ENCODE measurements at places on chromosomes 3 and 15.
A peak's percentile ranks its signal among the peaks of the same experiment; 100 is the strongest.

DNA sequence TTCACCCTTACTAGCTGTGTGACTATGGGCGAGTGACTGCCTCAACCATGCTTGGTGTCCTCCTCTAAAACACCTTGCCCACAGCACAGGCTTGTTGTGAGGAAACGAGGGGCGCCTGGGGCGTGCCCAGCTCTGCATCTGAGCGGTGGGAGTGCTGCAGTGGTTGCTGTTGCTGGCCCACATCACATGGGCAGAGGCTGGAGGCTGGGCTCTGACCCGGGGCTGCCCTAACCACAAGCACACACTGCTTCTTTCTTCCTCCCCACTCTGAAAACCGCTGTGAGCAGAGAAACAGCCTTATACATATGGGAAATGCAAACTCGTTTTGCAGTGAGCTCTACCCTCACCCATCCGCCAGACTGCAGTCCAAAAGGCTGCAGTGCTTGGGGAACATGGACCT, 74.8 kb upstream of the RPL32 start:
- DNase-seq, result no peak

GRCh38 chr3:8972639-8973038, 9.4 kb upstream of the RAD18 start:
- no peak for DNase-seq

DNA sequence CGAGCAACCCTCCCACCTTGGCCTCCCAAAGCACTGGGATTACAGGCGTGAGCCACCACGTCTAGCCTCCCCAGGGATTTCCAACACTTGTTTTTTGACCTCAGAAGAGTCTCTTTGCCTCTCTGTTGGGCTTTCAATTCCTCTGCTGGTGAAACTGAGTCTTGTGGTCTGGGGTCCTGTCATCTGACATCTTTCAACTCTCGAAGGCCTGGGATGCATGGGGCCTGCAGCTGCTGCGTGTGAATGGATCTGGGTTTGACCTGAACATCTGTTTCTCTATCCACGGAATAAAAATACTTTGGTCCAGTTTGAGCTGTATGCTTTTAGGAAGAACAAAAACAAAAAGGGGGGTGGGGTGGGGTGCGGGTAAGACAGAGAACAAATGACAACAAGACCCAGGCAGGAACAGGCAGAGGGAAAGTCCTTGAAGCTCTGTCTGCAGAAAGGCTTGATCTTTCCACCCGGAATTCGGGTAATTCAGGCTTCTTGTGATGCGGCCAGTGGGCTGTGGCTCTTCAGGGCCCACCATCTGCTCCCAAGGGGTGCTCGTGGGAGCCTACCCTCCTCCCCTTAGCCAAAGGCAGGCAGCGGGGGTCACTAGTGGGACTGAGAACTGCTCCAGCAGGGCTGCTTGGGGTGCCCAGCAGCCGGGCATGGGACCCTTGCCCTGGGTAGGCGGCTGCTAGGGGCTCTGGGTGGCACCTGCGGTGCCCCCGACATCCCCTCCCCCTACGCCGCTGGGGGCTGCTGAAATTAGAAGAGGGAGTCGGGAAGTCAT, 71.5 kb downstream of the SLC12A8 start:
- no peak for DNase-seq

GRCh38 chr15:69000091-69000490, 14.4 kb upstream of the NOX5 start:
- no peak for DNase-seq

- DNase-seq, result no peak
These were observed 166.6 kb downstream of the SATB1 start for GRCh38 chr3:18258492-18258891.

DNA sequence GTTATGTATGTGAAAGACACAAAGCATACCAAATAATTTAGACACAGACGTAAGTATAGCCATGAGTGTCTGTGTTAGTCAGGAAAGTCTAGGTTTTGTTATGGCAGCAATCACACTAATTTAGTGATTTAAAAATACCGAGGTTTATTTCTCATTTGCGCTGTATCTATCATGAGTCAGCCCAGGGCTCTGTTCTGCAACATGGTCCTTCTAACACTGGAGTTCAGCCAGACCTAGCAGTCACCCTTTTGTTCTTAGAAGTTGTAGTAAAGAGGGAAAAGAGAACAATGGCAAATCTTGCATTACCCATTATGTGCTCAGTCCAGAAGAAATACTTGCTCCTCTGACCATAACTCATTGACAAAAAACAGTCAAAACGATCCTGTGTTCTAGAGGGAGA, 311.5 kb downstream of the NLGN1 start:
- DNase-seq, result no peak

DNA sequence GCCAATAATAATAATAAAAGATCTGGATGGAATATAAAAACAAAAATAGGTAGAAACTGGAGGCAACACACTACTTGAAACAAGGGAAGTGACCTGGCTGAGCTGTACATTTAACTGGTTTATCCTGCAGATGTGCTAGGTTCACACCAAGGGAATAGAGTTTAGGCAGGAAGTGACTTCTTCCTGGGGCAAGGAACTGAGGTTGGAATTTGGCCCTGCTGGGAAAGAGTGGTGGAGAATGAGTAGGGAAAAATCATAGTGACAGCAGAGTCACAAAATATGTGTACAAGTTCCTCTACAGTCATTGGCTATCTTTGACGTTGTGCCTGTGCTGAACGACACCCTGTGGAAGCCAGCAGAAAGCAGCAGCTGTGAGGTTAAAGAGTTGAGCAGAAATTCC, 44.1 kb downstream of the ARHGAP11B start:
- DNase-seq, result no peak

GRCh38 chr3:21446945-21447475, 304.0 kb downstream of the ZNF385D start:
- DNase-seq, result no peak

DNA sequence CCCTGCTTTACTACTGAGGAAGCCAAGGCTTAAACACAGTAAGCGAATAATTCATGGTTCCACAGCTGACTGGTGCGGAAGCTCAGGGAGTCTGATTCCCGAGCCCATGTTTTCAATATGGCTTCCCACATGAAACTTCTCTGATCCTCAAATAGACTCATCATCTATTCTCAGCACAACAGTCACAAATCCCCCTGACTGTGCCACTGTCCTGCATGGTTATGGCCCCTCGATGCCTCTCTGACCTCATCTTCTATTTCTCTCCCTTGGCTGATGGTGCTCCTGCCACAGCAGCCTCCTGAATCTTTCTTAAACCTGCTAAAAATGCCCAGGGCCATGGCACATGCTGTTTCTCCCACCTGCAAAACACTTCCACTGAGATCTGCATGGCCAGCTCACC, 43.2 kb downstream of the SRGAP3 start:
- DNase-seq, result no peak

- no peak for DNase-seq
These were observed 104.1 kb downstream of the TPRA1 start for GRCh38 chr3:127486321-127486944.

DNA sequence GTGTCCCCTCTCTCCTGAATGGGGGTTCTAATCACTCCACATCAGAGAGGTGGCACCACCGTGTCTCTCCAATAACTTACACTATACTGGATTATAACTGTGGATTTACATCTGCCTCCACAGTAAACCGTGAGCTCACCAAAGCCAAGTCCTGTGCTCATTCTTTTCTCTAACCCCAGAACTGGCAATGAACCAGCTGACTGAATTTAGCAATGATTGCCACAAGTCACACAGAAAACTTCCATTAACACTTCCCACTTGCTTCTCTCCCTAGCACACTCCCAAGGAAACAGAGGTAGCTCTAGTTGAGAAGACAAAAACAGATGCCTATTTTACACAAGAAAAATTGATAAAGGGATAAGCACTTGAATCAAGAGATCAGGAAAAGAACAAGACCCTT, 361.3 kb downstream of the ULK4 start:
- no peak for DNase-seq

DNA sequence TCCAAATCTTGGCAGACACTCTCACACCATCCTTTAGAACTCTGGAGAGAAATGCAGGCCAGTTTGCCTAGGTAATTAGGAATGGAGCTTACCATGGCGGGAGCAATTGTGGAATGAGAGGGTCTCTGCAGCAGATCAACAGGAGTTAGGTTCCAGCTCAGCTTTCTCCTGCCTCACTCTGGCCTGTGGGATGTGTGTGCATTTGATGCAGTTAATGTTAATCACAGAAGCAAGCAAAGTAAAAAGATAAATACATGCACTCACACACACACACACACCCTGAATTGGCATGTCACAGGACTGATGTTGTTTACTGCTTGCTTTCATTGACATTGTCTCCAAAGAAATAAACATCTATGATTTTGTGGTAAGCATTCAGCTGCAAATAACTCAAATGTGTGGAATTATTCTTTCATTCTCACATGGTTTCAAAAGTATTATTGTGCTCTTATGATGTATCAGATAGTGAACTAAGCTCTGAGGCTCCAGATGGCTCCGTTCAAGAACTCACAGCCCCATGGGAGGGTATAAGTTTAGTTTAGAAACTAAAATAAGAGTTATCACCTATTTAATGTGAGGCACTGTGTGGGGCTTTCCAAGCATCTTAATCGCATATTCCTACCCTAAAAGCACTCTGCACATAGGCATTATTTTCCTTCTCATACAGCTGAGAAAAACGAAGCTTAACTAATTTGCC, 31.3 kb upstream of the BFSP2 start:
- DNase-seq, result no peak

GRCh38 chr3:122343654-122344053, 18.6 kb downstream of the CSTA start:
- no peak for DNase-seq

DNA sequence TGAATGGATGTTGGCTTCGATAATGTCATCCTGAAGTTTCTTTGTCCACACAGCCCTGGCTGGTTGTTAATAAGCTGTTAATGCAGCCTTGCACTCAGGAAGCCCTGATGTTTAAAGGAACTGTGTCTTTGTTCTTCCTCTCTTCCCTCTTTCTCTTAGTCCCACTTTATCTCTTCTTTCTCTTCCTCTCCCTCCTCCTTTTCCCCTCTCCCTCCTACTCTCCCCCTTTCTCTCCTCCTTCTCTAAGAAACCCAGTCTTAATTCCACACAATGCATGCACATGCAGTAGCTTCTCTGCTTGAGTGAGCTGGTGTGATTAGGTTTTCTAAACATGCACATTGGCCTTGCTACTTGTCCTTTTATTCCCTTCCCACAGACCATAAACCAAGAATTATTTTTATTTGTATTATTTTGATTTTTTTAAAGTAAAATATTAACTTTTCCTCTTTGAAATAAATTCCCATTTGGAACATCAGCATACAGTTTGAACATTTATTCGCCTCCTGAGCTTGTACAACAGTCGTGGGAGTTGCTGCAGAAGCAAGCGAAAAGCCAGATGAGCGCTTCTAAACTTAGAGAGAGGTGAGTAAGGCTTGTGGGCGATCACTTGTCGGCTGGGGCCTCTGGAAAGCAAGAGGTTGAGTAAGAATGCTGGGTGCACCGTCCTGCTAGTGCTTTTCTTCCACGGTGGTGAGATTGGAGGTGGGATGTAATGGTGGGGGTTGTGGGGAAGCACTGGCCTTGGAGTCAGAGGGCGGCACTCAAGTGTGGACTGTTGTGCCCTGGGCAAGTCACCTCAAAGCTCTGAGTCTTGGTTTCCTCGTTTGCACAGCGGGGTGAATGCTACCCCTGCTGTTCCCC, 7.2 kb downstream of the GHRL start:
- DNase-seq, result no peak

- DNase-seq, result no peak
These were observed 13.0 kb upstream of the MAPK6 start for GRCh38 chr15:52005748-52006701.

- peak; percentile 9 for DNase-seq
These were observed 51.7 kb downstream of the SCN11A start for GRCh38 chr3:39000008-39000450.

DNA sequence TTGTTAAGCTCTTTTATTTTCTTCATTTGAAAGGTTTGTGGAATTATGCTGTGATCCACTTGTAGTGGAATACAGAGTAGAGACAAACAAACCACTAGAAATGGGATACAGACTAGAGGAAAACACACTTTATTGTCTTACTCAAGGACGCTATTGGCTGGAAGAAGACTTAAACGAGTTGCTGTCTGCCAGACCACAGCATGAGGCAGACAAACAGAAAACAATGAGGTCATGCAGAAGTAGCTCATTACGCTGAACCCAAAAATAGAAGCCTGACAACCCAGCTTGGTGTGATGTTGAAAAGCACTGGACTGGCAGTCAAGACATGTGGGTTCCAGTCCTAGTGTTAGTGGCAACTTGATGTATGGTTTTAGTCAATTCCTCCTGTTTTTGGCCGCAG, 62.4 kb upstream of the P3H2 start:
- DNase-seq, result no peak

All from NCI-H1930 (cell line).